ENCODE measurements at places on chromosomes 1 and 21.

DNA sequence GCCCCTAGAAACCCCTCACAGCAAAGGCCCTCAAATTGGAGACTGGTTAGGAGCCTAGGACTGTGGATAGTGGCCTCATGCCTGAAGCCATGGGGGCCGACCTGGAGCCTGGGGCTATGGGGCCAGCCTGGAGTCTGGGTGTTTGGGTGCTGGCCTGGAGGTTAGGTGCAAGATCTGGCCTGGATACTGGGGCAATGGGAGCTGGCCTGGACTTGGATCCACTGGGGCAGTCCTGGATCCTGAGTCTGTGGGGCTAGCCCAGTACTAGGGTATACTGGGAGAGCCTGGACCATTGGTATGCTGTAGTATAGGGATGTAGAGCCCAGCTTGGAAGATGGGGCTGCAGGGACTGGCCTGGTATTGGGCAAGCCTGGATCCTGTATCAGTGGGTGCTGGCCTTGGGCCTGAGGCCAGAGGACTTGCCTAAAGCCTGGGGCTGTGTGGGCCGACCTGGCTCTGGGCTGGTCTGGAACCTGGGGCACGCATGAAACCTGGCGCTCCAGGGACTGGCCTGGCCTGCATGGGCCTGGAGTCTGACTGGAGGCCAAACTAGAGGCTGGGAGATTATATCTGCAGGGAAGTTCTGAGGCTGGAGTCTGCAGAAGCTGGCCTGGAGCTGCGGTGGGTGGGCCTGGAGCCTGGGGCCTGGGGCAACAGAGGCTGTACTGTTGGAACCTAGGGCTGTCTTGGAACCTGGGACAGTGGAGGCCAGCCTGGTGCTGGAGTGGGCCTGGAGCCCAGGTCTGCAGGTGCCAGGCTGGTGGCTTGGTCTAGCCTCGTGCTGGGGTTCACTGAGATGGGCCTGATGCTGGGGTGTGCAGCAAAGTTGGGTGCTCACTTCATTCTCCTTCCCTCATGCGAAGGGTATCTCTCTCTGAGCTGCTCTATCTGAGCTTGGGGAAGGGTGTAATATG, 12.6 kb upstream of the DENND1B start:
- DNase-seq = no peak

DNA sequence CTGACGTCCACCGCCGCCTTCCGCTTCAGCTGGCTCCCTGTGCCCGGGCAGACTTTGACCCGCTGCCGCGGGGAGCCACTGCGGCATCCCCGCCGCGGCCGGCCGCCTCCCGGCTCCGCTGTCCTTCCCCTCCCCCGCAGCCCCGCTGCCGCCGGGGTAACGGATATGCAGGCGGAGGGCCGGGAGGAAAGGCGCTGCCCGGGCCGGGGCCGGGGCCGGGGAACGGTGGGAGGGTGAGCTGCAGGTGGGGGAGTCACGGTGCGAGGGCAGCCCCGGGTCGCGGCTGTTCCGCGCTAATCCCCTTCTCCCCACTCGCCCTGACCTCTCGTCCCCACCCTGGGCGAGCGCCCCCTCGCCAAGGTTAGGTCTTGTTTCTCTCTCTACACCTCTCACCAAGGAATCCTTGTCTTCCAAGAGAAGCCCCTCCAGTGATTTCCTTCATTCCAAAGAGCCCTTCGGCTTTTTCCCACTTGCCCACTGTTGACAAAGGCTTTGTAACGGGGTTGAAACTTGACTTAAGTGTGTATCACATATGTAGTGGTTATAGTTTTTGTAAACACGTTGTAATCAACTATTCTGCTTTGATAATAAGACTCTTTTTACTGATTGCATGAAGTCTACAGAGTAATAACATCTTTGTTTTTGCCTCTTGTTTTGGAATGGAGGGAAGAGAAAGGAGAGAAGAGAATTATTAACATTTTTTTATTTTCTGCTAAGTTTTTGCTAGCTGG, 669 bp downstream of the XPR1 start:
- peak; percentile 23 for DNase-seq

GRCh38 chr1:171949316-171949715, 108.0 kb downstream of the DNM3 start:
- DNase-seq = no peak

GRCh38 chr1:57897581-57897980, 473.7 kb upstream of the DAB1 start:
- no peak for DNase-seq

DNA sequence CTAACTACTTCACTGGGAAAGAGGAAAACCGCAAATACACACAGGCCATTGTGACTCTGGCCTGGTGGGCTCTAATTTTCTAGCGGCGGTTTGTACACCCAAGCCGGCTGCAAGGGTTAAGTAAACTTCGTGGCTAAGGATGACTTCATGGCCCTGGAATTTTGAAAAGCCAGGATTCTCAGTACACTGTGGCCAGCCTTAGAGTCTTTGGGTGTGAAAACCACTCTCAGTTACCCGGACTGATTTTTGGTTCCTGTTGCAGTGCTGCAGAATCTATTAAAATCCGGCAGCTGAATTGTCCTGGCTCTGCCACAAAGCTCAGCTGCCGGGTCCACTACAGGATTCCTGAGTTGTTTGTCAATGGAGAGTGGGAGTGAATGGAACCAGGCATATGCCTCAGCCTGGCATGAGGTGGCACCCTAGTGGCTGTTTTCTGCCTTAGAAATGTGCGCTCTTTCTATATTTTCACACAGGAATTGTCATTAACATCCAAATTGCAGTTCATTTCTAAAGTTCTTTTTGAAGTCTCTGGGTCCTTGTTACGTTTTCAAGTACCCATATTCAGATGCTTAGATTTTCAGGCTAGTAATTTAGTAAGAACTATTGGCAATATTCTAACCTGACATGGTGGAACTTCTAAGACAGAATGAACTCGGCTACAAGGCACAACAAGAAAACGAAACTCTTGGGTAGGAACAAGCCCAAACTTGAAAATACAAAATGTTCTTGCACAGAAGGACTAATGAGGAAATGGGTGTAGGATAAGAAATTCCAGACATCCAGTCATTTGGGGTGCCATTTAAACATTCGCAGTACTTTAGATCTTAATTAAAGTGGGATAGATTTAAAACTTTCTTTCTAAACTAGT, 255.9 kb downstream of the NFIA start:
- peak; percentile 87 for DNase-seq

GRCh38 chr1:2315674-2316450, 75.5 kb downstream of the MORN1 start:
- no peak for DNase-seq

GRCh38 chr1:20233394-20233793, 47.1 kb upstream of the PLA2G2C start:
- DNase-seq = no peak

DNA sequence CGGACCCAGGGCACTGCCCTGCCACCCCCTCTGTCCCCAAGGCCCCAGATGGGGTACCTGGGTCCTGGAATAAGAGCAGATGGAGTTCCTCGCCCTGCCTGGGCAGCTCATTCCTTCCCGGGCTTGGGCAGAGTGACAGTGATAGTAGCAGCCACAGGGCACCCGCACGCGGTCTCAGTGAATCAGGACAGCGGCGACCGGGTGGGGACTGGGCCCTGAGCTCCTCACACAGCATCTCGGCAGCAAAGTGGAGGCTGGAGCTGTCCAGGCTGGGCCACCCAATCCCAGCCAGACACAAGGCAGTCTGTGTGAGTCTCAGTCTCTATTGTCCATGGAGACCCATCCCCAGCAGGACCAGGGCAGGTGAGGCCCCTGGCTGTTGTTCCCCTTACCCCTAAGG, 37.4 kb upstream of the CCDC27 start:
- no peak for DNase-seq

DNA sequence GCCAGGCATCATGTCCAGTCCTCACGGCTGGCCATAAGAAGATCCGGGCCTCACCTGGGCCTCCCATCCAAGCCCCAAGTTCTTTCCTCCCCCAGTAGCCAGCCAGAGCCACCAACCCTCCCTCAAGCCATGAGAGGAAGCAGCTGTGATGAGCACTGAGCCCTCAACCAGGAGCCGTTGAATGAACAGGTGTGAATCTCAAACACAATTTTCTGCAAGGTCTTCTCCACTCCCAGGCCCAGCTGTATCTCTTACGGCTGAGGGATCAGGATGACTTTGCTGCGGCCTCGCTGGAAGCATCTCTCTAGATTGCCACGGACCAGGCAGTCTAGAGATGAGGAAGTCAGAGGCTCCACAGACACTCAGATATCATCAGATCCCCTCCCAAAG, 9.8 kb upstream of the CLDN14 start:
- DNase-seq = no peak

- DNase-seq = no peak
Measured at GRCh38 chr1:38929476-38929875, 12.2 kb downstream of the RHBDL2 start.

GRCh38 chr1:205533748-205534443, 29.4 kb downstream of the CDK18 start:
- no peak for DNase-seq

- DNase-seq = peak; percentile 88
Measured at GRCh38 chr1:17236779-17237560, 11.9 kb upstream of the PADI3 start.

DNA sequence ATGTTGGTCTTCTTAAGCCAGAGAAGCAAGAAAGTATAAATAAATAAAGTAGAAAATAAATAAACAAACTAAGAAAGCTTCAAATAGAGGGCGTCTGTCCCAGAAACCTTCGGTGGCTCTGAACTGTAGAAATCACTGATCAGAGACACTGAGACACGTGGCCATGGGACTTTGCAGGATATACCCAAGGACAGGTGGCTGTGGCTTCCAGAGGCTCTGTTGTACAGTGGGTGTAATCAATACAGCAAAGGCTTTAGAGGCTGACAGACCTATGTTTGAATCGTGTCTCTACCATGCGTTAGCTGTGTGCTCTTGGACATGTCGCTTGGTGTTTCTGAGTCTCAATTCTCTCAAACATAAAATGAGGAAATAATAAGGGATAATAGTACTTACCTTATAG, 41.0 kb upstream of the EPS15 start:
- no peak for DNase-seq

GRCh38 chr1:115544131-115544530, 97.6 kb upstream of the VANGL1 start:
- no peak for DNase-seq

DNA sequence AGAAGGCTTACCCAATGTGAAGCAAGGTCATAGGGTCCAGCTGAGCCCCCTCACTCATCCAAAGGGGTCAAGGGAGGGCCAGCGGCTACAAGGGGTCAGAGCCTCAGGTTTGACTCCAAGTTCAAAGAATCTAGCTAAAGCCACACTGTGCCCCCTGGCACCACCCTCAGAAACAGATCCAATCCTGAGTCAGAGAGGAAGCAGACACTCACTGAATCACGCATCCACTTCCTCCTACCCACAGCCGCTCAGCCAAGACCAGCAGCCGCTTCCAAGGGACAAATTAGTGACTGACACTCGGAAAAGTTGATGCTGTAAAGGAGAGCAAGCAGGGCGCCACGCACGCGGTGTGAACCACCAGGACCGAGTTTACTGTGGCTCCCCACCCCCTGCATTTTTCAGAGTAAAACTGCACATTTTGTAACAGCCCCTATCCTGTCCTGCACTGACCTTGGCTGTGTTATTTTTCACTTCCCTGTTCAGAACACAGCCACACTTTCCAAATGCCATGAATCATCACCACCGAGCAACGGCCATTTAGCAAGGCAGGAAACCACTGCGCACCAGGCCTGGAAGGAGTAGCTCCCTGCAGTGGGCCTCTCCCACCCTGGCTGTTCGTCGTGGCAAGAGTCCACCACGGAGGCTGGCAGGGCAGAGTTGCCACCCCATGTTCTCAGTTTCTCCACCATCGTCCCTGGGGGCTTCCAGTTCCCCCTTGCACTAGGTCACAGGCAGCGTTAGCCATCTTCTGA, 147.8 kb downstream of the TOMM20 start:
- DNase-seq = no peak

- peak; percentile 76 for DNase-seq
Measured at GRCh38 chr1:154863315-154864174, 6.5 kb downstream of the KCNN3 start.

DNA sequence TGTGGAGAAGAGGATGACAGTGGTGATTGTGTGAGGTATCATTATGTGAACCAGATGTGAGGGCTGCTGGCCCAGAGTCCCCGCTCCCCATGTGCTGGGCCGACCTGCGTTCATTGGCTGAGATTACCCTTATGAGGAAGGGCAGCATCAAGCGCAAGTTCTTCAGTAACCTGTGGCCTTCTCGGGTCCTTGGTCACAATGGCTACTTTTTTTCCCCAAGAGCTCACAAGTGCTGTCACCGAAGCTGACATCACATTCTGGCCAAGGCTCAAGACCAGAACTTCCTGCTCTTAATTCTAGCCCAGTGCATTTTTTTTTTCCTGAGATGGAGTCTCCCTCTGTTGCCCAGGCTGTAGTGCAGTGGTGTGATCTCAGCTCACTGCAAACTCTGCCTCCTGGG, 262.9 kb downstream of the RHOU start:
- no peak for DNase-seq

GRCh38 chr1:237553078-237553477, 337.6 kb downstream of the ZP4 start:
- no peak for DNase-seq

GRCh38 chr1:47210666-47211065, 20.8 kb upstream of the PDZK1IP1 start:
- DNase-seq = no peak

DNA sequence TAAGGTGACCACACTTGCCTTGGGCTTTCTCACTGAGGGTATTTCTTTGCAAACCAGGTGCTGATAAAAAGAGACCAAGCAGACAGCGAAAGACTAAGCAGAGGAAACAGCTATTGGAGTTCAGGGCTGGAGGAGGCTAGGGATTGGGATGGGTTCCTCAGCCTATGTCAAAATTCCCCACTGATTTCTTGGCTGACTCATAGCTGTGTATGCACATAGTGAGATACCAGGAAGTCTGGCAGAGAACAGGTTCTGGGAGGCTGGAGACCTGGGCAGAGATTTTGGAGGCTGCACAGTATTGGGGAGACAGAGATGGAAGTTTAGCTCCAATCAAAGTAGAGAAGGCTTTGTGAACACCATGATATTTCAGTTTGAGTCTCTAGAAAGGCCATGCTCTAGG, 25.3 kb downstream of the YARS1 start:
- no peak for DNase-seq

DNA sequence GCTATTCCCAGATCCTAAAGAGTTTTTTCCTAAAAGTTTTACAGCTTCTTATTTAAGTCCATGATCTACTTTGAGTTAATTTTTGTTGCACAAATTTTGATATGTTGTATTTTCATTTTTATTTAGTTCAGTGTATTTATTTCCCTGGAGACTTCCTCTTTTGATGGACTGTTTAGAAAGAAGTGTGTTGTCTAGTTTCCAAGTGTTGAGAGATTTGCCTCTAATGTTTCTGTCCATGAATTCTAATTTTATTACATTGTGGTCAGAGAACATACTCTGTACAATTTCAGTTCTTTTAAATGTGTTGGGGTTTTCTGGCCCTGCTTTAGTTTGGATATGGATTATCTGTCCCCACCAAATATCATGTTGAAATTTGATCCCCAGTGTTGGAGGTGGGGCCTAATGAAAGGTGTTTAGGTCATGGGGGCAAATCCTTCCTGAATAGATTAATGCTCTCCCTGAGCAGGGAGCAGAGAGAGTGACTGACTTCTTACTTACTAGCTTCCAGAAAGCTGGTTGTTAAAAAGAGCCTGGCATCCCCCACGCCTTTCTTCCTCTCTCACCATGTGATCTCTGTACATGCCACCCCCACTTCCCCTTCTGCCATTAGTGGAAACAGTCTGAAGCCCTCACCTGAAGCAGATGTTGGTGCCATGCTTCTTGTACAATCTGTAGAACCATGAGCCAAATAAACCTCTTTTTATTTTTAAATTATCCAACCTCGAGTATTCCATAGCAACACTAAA, 4.6 kb downstream of the CHD1L start:
- no peak for DNase-seq

Data from T47D (cell line).